ENCODE measurements at places on chromosomes 5 and 9.

DNA sequence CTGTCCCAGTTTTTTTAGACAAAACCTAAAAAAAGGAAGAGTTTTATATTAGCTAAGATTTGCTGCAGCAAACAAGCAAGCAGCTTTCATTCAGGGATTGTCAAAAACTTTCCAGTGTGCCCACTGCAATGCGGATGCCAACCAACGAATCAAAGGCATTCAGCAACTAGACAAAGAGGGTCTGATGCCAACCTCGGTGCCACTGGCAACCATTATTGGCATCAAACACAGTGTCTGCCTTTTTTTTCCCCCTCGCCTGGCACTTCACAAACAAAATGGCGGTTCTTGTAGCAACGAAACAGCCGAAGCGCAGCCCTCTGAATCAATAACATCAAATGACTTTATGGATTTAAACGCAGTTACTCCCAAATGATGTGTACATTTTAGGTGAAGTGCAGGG lies 10.4 kb downstream of the NFIB start:
- no peak for DNase-seq

GRCh38 chr5:164090358-164090757 lies 584.9 kb downstream of the MAT2B start:
- no peak for DNase-seq

DNA sequence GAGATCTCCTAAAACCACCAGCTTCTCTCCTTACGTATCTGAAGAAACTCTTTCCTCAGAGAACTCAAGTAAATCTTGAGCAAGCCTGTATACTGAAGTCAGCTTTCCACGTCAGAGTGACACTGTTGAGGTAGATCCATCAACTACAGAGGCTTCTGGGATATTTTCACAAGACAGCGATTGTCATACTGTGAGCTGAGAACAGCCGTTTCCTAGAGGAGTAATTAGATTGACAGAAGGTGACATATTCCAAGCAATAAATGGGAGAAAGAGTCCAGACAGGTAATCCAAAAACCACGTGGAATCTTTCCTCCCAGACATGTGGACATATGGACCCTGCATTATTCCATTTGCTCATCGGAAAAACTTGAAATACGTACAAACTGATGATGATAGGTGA lies 117.2 kb downstream of the MEF2C start:
- no peak for DNase-seq

DNA sequence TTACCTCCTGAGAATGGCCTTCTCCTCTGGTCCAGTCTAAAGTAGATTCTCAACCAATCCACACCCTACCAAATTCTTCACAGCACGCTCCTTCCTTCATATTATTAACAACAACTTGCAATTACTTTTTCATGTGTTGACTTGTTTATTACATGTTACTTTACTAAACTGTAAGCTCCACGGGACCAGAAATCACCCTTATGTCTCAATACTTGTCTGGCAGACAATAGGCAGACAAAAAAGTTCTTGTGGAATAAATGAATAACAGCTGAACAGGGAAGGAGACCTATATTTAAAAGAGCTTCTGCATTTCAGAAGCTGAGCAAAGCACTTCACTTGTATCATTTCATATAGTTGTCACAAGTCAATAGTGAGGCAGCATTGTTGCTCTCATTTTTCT lies 5.7 kb upstream of the WWC1 start:
- DNase-seq, result no peak

GRCh38 chr9:110750272-110750671 lies 81.7 kb downstream of the MUSK start:
- no peak for DNase-seq

GRCh38 chr9:72042928-72043327 lies 17.5 kb downstream of the C9orf57 start:
- DNase-seq, result no peak

DNA sequence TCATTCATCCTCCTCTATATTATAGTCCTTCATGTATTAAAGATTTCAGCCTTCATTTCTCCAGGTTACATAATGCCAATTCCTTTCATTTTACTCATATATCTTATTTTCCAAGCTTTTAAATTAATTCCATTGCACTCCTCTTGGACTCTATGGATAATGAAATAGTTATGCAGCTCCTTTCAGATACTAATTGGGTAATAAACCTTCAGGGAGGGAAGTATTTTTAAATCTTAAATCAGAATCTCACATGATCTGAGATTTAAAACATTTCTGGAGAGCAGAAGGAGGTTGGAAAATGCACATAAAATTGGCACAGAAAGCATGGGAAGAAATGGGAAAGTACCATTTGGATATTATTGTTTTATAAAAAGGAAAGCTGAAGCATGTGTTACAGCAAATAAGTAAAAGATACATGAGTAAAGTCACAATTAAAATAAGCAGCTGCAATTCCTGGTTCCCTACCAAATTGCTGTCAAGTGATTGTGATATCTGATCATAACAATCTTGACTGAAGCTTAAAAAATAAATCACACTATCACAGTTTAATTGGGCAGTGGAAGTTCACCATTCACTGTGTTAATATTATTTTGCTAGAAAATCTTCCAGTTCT lies 257.9 kb upstream of the NREP start:
- no peak for DNase-seq

GRCh38 chr5:53575831-53576230 lies 15.4 kb downstream of the NDUFS4 start:
- no peak for DNase-seq

DNA sequence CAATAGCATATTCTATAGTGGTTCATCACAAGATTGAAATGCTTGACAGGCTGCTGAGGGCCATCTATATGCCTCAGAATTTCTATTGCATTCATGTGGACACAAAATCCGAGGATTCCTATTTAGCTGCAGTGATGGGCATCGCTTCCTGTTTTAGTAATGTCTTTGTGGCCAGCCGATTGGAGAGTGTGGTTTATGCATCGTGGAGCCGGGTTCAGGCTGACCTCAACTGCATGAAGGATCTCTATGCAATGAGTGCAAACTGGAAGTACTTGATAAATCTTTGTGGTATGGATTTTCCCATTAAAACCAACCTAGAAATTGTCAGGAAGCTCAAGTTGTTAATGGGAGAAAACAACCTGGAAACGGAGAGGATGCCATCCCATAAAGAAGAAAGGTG lies 43.8 kb downstream of the GCNT1 start:
- no peak for DNase-seq

- DNase-seq, result peak; percentile 60
Measured at GRCh38 chr9:111038331-111039230, at the start of gene LPAR1. LPAR1 (minus strand) TSS chr9:111038470; CDS start chr9:110972117, 66,353 bp downstream.

- no peak for DNase-seq
Measured at GRCh38 chr5:219460-219863, 1.3 kb downstream of the SDHA start.

DNA sequence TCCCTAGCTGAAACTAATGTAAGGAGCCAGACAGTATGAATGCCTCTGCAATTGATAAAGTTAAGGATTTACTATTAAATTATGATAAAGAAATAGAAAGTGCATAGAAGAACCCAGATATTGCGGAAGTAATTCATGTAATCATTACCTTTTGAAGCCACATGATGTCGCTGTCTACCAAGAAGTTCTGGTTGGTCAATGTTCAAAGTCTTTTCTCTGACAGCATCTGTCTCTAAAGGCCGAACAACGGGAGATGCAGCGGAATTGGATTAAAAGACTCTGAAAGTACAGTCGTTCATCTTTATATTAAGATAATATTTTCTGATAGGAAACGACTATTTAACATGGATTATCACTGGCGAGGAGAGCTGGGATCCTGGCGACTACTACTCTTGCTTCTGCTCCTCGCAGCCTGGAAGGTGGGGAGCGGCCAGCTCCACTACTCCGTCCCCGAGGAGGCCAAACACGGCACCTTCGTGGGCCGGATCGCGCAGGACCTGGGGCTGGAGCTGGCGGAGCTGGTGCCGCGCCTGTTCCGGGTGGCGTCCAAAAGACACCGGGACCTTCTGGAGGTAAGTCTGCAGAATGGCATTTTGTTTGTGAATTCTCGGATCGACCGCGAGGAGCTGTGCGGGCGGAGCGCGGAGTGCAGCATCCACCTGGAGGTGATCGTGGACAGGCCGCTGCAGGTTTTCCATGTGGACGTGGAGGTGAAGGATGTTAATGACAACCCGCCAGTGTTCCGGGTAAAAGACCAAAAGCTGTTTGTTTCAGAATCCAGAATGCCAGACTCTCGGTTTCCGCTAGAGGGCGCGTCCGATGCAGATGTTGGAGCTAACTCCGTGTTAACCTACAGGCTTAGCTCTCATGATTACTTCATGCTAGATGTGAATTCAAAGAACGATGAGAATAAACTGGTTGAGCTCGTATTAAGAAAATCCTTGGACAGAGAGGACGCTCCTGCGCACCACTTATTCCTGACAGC lies at the start of gene PCDHA8:
TSS of gene PCDHA8 (plus strand) at position 210 of the 985 bp plus-strand sequence. CDS start at position 345, 135 bp downstream.
- no peak for DNase-seq
